Dermis blood vessel endothelial cell (primary cell): ENCODE measurements at places on chromosomes 3 and 15. TPM values are rescaled to one million over a fixed set of nuclear protein-coding genes. Genes with fewer than 3 reads are reported as not detected.

ANKRD34C gene
- not detected in 2 replicates for total RNA-seq

ADPGK gene
- total RNA-seq: 49.1 and 51.6 TPM in 2 replicates

ITPKA gene
- 0.56 and 0.68 TPM in 2 replicates for total RNA-seq

LINGO1 gene
- total RNA-seq: 0.51 TPM in 1 of 2 replicates, not detected in the other

IL5RA gene
- total RNA-seq: not detected in 2 replicates

FOXL2NB gene
- under 0.01 TPM in 1 of 2 replicates, not detected in the other for total RNA-seq

TRPM1 gene
- total RNA-seq: 1.9 TPM in 1 of 2 replicates, not detected in the other

SLC15A2 gene
- total RNA-seq: 0.33 and 0.34 TPM in 2 replicates

CCNL1 gene
- 87.8 and 195 TPM in 2 replicates for total RNA-seq

XCR1 gene
- not detected in 2 replicates for total RNA-seq

LDHAL6B gene
- not detected in 2 replicates for total RNA-seq

FSIP1 gene
- 0.37 and 0.85 TPM in 2 replicates for total RNA-seq

ITPR1 gene
- total RNA-seq: 47.5 and 59.7 TPM in 2 replicates

PTX3 gene
- total RNA-seq: 192 and 466 TPM in 2 replicates

SAMMSON gene
- total RNA-seq: not detected in 2 replicates

REC114 gene
- total RNA-seq: not detected in 2 replicates

ITGB5 gene
- total RNA-seq: 86.6 and 107 TPM in 2 replicates

DPPA2 gene
- not detected in 2 replicates for total RNA-seq
